Inflammatory macrophage (primary cell): ENCODE measurements at places on chromosomes 3 and 15.

DNA sequence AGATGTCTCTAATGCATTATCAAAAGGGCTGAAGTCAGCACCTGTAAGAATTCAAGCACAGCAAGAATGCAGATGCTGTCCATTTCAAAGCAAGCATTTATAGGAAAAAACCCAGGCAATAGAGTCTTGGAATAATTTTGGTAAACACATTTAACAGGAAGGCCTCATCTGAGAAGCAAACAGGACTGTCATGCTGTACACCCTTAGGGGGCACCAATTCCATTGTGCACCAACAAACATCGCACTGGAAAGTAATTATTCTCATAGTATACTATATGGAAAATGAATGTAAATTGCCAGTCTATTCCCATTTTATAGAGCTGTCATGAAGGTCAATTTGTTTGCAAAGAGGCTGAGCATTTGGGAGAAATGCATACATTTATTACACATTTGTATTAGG, 247.3 kb upstream of the SUCLG2 start:
- DNase-seq, result no peak

- DNase-seq, result no peak
Observed at GRCh38 chr15:31367730-31368344, 41.2 kb downstream of the KLF13 start.

DNA sequence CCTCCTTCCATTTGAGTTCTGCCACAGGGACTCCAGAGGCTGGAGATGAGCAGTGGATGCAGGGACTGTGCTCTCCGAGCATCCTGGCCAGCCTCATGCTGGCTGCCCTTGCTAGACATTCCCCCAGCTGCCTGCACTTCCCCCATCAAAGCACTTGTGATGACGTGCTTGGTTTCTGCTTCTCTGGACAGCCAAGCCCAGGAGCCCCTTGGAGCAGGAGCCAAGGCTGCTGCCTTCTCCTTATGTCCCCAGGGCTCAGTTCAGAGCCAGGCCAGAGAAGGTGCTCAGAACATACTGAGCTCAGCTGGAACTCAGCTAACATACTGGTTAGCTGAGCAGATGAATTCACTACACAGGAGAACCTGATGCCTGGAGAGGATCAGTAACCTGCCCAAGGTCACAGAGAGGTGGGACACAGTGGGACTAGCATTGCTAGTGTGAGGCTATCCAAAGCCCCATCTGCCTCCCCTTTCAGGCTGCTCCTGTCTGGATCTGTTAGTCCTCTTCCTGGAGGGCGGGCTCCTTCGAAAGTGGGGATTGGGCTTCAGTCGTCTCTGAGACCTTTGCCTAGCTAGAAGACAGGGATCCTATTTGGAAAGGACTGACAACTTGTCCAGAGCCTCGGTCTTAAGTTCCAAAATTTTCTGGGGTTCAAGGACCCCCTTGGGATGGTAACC, 4.3 kb downstream of the PCBP4 start:
- no peak for DNase-seq

DNA sequence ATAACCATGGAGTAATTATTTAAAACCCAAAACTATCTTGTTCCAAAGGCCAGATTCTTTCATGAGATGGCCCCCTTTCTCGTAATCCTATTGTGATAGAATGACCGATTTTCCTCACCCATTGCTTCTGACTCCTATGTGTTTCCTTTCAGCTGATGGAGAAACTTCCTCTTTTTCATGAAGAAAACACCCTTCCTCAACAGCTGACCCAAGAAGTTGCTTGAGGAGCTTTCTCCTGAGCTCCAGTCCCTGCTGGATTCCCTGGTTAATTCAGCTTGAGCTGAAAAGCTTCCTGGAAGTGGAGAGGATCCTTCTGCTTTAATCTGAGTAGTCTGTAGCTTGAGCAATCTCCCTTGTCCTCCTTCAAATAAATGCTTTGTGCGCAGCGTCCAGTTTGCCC, 75.0 kb downstream of the BFSP2 start:
- peak; percentile 71 for DNase-seq

DNA sequence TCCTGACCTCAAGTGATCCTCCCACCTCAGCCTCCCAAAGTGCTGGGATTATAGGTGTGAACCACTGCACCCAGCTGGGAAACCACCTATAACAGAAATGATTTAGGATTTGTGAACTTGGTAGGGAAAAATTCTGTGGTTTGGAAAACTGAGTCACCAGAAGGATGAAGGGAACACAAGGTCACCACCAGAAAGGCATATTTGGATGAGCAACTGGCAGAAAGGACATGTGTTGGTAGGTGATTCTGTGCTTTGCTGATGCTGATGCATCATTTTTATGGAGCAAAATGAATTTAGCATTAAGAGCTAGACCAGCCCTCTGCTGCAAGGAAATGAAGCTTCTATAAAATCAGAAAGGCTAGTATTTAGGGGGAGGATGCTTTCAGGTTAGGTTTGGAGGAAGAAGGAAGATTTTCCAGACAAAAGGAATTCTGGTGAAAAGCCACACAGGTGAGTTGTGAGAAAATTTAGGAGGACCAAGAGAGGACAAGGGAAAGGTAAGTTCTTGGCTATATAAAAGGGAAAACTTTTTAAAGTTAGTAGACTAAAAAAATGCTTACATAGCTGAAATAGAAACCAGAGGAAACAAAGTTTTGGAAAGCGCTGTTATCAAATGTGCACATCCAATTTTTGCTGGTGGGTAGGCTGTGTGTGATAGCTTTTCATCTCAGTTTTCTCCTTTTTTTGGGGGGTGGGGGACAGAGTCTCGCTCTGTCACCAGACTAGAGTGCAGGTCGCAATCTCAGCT, 3.6 kb downstream of the PXK start:
- no peak for DNase-seq

GRCh38 chr15:47908950-47909670, 191.8 kb downstream of the SEMA6D start:
- DNase-seq, result no peak

GRCh38 chr3:39809995-39810595, 686 bp downstream of the MYRIP start:
- no peak for DNase-seq

DNA sequence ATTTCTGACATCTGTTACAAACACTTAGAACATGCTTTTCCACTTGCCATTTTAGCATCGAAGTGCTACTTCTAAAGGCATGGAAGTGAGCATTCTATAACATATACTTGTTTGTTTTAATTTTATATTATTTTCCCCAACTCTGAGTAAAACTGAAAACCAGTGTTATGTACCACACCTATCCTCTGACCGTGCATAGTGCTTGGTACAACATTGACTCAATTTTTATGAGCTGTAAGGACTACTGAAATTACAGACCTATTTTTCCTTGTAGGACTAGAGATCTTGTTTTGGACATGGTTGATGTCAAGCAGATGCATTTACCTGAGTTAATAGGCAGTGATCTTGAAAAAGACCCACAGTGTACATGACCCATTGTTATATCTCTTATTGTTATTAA, 51.5 kb upstream of the CCNB2 start:
- no peak for DNase-seq

DNA sequence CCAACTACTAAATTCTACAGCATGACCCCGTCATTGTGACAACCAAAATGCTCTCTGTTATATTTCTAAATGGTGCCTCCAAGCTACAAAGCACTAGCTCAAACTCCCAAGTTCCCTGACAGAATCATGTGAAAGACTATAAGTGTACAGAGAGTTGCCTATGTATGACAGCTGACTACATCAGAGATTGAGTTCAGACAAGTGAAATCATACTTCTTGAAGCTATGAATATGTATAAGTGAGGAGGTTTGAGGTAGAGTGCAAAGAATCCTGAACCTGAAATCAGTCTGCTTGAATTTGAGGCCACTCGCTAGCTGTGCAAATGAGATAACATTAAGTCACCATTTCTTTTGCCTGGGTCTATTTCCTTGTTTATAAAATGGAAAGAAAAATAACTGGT, 63.9 kb upstream of the TP63 start:
- no peak for DNase-seq

DNA sequence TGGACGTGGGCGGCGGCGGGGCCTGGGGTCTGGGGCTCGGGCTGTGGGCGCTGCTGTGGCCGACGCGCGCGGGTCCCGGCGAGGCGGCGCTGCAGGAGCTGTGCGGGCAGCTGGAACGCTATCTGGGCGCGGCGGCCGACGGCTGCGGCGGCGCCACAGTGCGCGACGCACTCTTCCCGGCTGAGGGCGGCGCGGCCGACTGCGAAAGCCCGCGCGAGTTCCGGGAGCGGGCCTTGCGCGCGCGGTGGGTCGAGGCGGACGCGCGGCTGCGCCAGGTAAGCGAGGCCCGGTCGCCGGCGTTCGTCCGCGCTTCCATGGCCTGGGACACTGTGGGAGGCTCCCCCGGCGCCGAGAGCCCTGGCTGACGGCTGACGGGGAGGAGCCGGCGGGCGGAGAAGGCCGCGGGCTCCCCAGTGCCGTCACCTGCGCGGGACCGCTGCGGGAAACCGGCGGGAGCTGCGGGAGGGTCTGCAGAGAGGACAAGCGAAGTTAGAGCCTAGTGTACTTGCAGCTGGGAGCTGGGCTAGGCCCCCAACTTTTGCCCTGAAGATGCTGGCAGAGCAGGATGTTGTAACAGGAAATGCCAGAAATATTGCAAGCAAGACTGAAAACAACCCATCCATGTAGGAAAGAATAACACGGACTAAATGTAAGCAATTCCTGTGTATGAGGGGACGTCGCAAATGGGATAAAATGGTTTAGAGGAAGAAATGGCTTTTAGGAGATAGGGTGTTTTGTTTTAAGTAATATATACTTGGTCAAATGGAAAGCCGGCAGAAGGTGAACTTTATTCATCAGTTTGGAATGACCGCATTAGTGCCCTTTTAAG, 847 bp downstream of the WHAMM start:
- DNase-seq, result peak; percentile 39

GRCh38 chr3:12558706-12559105, 1.8 kb downstream of the MKRN2 start:
- no peak for DNase-seq

DNA sequence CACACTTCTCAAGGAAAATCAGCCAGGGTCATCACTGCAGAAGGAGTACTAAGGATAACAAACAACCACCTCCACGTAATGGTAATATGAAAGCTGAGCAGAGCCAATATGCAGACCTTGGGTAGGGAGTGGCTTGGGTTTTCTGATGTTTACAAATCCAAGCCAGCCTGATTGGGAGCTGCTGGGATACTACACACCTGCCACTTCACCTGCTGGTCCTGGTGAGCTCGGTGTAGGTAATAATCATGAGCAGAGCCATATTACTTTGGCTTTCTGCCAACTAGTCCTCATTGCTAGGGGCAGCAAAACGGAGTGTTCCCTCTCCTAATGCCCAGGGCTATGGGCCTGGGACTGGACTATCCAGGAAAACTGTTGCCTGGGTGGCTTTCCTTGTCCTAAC, 433.5 kb upstream of the PPP2R3A start:
- no peak for DNase-seq

- DNase-seq, result peak; percentile 40
Observed at GRCh38 chr3:66629982-66630368, 129.2 kb upstream of the LRIG1 start.

- DNase-seq, result no peak
Observed at GRCh38 chr15:101424984-101425383, 64.5 kb downstream of the PCSK6 start.

DNA sequence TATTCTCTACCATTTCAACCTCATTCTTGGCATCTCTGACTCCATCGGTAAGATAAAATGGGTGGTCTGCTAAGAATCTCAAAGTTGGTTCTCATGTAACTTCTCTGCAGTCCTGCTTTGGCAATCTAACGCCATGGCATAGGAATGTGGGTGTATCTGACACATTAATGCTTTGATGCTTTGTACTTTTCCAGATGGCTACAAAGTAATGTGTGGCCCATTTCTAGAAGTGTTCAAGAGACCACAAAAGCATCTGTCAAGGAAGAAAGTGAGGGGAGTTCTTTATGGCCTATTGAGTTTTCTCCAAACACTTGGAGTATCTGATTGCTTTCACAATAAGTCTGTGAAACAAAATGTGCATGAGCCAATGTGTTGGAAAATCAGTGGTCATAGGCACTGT, 339.9 kb upstream of the TGFBR2 start:
- no peak for DNase-seq

DNA sequence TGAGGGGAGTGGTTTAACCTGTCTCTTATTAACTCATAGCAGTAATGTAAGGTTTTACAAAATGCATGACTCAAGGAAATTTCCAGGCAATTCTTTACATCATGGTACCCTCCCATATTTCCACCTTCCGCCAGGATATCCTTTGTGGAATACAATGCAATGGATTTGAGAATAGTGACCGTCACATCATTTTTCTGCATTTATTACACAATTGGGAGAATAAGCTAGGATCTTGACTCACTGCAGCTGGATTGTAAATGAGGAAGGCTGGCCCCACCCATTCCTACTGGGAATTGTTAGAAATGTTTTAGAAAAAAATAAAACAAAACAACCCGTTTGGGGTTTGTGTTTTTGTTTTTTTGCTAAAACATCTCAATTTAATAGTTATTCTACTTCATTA, 97.4 kb downstream of the IMPG2 start:
- DNase-seq, result no peak

DNA sequence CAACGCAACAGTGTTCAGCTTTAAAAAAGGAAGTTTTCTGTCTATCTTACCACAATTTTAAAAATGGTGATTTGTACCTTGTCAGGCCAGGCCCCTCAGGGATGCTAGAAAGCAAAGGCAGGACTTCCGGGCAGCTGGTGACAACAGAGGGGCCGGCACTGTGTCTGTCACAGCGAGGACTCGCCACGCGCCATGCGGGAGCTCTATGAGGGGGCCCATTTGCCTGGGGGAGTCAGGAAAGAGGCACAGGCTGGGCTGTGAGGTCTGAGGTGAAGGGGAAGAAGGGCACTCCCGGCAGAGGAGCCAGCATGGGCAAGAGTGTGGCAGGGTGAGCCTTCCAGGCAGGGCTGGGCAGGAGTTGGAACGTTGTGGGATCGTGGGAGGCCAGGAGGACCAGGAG, 7.0 kb downstream of the IQSEC1 start:
- no peak for DNase-seq

DNA sequence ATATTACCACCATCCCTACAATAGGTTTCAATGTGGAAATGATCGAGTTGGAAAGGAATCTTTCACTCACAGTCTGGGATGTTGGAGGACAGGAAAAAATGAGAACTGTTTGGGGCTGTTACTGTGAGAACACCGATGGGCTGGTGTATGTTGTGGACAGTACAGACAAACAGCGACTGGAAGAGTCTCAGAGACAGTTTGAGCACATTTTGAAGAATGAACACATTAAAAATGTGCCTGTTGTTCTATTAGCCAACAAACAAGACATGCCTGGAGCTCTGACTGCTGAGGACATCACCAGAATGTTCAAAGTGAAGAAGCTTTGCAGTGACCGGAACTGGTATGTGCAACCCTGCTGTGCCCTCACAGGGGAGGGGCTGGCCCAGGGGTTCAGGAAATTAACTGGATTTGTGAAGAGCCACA, 510 bp downstream of the ARL14 start:
- no peak for DNase-seq

DNA sequence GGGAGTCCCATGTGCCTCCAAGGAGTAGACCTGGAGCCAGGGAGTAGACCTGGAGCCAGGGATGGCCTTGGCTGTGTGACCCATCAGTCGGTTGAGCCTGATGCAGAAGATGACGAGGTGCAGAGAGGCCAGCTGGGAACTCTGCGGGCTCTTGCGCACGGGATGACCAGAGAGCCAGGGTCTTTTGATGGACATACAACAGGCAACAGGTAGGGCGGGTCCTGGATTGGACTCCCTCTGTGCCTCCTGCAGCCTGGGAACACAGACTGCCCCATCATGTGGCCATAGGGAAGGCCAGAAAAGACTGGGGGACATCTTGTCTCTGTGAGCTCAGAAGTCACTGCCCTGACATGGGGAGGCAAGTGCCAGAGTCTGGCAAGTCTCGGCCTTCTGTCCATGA, 67.5 kb upstream of the RPL32 start:
- no peak for DNase-seq
